ENCODE measurements at places on chromosomes 6 and 20.

DNA sequence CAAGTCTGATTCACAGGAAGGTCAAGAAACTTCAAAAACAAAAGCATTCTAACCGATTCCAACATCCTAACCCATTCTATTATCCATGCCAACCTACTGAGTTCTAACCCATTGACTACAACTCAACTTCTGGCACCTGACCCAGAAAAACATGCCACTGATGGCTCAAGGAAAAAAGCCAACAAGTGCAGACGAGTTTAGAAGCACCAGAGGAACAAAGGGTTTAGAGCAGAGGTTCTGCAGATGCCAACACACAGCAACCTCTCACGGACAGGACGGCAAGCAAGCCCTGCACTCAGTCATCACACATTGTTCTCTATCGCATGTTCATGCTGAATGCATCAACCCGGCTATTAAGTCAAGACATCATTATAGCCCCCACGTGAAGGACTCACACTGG, 25.2 kb upstream of the MC3R start:
- DNase-seq, result no peak

GRCh38 chr20:62129731-62130531, 7.7 kb downstream of the LSM14B start:
- no peak for DNase-seq

DNA sequence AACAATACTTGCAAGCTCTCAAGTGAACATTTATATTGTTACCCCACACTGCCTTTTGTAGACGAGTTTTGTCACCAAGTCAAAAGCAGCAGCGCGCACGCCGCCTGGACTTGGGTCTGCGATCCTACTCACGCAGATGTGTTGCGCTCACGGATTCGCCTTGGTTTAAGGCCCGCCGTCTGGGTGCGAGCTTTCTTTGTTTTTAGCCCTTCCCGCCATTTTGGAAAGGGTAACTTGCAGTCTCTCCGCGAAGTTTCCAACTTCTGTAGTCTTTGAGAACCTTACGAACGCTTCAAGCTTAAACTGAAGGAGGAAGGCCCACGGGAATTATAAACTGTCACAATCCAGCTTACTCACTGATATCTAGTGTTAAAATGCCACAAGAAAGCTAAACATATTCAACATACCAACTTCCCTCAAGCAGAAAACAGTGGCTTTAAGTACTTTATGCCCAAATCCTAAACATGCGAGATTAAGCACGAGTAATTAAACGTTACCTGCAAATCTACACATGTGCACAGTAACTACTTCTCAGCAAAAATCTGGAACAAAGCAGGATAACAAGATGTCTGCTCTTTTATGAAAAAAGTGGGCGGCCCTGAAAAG, 80.4 kb upstream of the BTN3A2 start:
- DNase-seq, result no peak

DNA sequence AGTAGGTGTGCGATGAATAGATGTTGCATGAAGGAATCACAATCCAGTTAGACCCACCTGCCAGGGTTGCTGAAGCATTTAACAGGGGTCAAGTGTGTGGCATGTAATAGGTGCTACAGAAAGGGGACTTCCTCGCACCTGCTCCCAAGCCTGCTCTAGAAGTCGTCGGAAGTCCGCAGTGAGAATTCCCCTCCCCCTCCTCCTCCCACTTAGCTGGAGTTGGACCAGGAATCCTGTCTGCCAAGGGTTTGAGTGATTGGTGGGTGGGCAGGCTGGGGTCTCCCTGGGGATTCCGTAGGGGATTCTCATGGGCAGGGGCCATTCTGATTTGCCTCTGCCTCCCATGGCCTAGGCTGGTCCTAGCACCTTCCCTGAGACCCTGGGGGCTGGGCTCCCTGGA, 10.3 kb downstream of the SCRT2 start:
- DNase-seq, result no peak

- DNase-seq, result peak; percentile 41
Measured at GRCh38 chr6:89357390-89357789, 4.9 kb upstream of the UBE2J1 start.

- DNase-seq, result no peak
Measured at GRCh38 chr20:51449498-51450220, 92.9 kb downstream of the NFATC2 start.

DNA sequence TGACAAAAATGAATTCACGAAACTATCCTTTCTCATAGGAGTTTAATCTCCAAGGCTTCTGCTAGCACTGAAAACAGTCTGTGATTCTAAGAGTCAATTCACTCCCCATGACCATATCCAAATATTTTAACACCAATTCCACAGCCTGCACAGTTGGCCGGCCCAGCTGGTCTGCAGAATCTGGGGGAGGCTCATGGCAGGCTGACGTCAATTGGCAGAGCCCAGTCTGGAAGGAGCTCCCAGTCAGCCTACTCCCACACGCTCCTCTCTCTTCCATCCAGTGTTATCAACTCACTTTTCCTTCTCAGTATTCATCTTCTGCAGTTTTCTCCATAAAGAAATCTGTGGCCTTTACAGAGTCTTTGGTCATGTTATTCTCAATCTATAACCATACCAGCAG, 111.0 kb downstream of the TBXT start:
- DNase-seq, result no peak

DNA sequence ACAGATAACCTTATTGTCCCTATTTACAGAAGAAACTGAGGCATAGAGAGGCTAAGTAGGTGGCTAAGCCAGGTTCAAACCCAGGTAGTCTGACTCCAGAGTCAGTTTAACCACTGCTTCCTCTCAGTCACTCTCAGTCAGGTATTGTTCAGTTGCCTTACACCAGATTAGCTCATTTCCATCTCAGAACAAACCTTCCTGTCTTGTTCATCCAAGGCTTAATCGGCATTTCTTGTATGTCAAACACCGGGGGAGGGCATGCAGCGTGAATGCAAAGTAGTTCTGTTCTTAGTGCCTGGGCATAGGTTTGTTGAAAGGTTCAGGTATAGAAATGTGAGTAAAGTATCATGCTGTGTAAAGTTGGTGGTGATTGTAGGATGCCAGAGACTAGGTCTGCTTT, 51.7 kb downstream of the CTNNBL1 start:
- DNase-seq, result no peak

GRCh38 chr20:56606174-56606945, 22.7 kb upstream of the TFAP2C start:
- DNase-seq, result no peak

DNA sequence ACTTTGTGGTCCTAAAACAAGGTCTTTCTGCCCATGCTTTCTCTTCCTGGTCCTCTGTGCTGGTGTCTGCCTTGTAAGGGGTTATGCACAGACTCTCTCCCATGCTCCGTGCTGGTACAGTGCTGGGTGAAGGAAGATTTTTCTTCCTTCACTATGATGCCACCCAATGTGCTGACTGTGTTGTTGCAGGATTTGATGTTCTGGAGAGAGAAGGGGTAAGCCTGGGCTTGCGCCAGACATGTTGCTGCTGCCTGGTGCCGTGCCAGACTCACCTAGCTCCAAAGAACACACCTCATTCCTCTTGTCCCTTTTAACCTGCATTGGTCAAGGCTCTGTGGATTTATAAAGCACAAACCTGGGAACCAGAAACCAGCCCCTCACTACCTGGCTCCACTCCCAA, 28.4 kb upstream of the ARMH2 start:
- DNase-seq, result peak; percentile 16

- no peak for DNase-seq
Measured at GRCh38 chr20:57361517-57361916, 10.5 kb downstream of the RAE1 start.

- DNase-seq, result no peak
Measured at GRCh38 chr20:16216914-16217230, 356.4 kb downstream of the KIF16B start.

DNA sequence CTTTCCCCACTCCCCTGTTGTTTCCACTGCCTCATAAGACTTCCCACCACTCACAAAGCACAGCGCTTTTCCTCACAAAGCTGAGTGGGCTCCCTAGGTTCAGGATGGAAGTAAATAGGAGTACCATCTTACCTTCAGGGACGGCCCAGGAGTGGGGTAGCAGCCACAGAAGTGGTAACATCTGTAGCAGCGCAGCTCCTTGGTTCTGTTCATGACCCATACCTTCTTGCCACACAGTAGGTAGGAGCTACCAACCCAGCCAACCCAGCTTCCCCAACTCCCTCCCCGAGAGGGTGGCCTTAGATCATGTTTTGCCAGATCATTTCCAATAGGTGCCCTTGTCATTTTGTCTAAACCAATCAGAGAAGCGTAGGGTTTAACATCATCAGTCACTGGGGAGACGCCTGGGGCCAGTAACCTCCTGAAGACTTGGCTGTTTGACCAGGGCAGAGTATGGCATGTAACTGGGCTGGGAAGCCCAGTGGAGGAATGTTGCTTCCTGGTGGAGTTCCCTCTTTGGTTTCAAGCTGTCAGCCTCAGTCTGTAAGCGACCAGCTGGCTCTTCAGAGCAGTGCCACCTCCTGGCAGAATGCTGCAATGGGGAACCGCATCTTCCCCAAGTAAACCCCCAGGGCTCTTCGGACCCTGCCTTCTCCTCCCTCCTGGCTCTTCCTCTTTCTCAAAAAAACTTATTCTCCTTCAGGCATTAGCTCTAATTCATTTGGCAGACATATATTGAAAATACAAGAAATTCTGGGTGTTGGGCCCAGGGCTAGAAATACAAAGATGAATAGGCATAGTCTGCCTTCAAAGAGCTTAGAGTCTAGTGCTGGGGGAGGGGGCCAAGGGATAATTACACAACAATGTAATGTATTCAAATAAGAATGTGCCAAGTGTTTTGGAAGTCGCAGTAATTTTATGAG, at the start of gene HLA-DMA:
TSS of gene HLA-DMA (minus strand) at position 281 of the 923 bp plus-strand sequence. CDS start at position 220, 61 bp downstream.
- DNase-seq, result peak; percentile 98

DNA sequence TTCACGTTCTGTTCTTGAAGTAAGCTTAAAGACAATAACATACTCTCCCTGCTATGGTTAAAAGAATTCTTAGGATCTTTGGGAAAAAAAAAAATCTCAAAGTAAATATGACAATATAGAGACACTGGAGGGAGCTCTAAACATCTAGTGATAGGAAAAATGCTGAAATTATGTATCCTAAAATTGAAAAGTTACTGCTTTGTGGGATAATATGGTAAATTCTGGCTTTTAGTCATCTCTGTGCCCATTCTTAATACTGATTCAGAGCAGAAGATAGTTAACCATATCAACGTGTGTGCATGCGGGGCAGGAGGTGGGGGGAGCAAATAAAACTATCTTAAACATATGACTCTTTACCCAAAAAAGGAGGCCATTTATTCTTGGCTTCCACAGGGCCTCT, 165.4 kb downstream of the GMPR start:
- DNase-seq, result no peak

- no peak for DNase-seq
Measured at GRCh38 chr20:2533118-2533517, 3.3 kb upstream of the TMC2 start.

DNA sequence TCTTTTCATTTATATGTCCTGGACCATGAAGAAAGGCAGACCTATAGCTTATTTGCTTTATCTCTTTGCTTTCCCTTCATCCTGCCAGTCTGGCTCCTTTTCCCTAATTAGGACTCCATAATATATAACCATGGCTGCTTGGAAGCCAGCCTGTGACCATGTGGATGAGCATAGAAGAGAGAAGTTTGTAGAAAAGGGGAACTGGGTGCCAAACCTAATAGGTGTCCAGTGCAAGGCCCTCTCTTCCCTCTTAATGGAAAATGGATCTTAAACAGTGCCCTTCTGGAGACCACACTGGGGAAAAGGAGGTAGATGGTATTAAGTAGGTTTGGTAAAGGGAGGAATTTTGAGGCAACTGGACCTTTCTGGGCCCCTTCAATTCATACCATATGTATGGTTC, 16.7 kb upstream of the OSTM1 start:
- DNase-seq, result no peak

DNA sequence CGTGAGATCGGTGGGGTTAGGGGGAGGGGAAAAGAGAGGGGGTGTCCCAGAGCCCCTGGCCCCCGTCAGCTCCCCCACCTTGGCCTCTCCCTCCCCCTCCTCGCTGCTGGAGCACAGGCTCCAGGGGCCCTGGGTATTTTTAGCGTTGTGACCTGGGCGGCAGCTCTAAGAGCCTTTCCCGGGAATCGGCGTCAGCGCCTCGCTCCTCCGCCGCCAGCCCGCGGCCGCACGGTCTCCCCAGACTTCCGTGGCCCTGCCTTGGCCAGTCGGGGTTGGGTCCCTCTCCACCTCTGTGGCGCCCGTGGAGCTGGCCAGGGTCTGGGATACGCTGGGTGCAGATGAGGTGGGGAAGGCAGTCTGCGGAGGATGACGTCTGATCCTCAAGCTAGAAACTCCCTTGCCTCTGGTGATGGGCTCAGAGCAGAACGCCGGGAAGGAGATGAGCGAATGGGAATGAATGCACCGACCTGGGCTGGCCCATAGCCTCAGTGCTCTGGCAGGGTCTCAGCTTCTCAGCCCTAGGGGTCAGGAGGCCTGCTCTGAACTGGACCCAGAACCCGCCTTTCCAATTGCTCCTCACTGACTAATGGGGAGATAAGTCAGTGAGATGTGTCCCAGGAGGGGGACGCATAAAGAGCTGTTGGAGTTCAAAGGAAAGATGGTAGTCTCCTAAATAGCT, 883 bp upstream of the DBNDD2 start:
- no peak for DNase-seq

DNA sequence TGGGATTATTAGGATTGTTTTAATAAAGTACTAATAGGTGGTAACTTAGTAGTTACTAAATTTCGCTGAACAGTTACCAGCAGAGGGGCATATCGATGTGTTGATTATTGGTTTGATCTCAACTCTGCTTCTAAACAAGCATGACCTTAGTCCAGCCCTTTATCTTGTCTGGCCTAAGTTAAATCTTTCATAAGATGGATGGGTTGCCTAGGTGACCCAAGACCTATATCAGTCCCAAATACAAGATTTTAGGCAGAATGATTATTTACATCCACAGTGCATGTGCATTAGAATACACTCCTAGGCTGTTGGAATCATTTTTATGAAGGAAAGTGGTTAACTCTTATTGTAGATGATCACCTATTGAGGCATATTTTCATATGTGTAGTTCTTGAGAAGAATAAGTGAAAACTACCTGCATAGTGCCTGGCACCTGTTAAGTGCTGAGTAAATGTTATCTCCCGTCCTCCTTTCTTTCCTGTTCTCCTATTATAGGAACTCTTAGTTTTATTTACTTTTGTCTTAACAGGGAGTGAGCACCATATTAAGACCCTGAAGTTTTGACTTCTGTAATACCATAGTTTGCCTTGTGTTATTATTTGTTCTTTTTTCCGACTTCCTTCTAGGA, 1.1 kb downstream of the HSF2 start:
- peak; percentile 17 for DNase-seq

DNA sequence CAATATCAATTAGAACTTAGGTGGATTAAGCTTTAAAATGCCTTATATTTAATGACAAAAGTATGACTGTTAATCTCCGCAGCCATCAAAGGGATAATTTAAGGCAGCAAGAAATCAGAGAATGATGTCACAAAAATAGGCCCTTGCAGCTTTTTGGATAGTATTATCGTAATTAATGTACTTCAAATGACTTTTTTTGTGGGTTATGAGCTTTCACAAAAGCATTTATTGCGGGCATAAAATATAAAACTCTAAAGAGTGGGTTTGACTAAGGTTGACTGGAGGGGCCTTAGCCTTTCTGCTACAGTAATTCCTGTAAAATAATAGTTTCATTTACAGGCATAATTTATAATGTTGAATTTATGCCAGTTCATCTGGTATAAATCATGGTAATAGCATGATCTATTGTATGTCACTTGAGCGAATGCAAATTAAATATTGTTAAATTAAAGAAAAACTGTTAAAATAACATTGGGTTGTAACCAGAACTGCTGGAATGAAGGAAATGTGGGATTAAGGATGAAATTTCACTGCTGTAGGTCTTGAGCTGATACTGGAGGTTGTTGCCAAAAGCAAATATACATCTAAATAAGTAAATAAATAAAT, 78.5 kb upstream of the ZFP64 start:
- DNase-seq, result no peak

All from KBM-7 (cell line).